ENCODE measurements at places on chromosomes 6 and 20.

GRCh38 chr6:169237496-169238134 lies 16.0 kb downstream of the THBS2 start:
- DNase-seq: no peak

- no peak for DNase-seq
These were observed 23.1 kb downstream of the SPATA2 start for GRCh38 chr20:49892260-49892659.

DNA sequence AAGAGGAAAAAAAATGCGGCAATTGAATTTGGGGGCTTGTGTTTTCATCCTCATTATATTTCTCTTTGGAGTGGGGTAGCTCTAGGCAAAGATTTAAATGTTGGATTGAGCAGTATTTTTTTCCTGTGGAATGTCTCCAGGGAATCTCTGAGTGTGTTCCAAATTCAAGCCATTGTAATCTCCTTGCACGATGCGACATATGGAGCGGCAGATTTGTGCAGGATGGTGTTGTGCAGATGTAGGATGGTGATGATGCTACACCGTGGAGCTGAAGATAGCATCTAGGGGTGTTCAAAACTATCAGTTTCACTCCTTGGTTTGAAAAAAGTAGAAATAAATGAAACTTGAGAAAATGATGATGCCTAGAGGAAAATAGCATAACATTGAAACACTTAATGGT lies 777.5 kb upstream of the EPHA7 start:
- no peak for DNase-seq

DNA sequence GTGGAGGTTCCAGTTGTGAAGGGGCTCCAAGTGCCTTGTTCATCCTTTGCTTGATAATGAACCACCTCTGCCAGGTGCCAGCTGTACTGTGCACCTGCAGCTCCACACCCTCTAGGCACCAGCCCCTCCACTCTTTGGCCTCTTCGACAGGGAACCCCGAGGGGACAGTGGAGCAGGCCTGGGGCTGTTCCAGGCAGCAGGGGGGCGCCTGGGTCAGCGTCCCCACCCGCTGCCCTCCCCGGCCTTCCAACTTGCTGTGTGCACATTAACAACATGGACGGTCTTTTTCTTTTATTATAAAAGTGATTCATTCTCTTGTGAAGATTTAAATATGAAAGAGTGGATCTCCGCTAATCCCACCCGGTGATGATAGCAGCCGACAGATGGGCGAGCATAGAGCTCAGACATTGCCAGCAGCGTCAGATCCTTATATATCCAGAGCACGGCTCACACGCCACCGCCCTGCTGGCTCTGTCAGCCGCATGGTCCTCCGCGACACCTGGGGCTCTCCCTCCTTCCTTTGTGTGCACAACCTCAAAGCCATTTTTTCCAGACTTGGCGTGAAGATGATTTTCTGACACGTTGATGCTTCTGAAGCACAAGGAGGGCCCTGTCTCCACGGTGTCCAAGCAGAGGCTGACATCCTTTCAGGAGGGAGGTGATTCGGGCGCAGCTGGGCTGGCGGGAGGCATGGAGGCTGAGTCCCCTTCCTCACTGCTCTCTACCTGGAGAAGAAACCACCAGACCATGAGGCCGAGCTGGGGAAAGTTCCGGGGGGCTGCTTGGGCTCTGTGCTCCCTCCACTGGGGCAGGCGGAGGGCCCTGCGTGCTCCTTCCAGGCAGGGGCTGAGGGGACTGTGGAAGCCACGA lies 22.2 kb upstream of the MRGBP start:
- no peak for DNase-seq

- no peak for DNase-seq
These were observed 33.7 kb upstream of the PPP1R3G start for GRCh38 chr6:5051394-5051793.

- no peak for DNase-seq
These were observed 8.0 kb downstream of the REPS1 start for GRCh38 chr6:138979813-138980668.

DNA sequence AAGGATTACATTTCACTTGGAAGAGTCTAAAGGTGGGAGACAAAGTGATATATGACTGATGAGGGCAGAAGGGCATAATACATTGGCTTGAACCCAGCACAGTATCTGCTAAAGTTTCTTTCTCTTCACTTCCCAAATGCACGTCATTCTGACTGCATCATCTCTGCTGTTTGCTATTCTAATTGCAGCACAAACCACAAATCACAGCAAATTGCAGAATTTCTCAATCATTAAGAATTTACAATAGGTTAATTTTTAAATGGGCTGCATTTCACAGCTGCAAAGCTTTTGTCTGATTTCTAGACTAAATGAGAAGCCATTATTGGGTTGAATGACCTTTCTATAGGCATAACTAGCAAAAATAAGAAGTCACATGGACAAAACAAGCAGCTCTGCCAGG lies 337.0 kb downstream of the RNGTT start:
- no peak for DNase-seq

- no peak for DNase-seq
These were observed 223.7 kb upstream of the SYNCRIP start for GRCh38 chr6:85866370-85866730.

- no peak for DNase-seq
These were observed 573.8 kb downstream of the EPM2A start for GRCh38 chr6:145161501-145161900.

DNA sequence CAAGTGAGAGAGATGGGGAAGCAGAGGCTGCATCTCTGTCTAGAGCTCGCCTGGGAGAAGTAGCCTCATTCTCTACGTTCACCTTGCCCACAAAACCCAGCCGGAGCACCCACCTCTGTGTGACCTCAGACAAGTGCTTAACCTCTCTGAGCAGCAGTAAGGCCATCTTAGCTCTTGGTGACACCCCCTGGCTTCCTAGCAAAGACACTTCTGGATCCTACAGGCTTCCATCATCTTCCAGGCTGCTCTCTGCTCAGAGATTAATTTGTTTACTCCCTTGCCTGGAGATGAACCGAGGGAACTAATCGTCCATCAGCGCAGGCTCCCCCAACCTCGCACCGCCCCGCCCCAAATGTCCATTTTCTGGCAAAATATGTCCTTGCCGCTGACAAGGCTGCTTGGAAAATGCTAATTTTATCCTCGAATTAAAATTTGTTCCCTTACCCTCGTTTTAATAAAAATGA lies 24.0 kb upstream of the CTNNBL1 start:
- no peak for DNase-seq

Data from smooth muscle cell of the brain vasculature (primary cell).